ENCODE measurements at places on chromosomes 1 and 21. TPM values are rescaled to one million over a fixed set of nuclear protein-coding genes. Genes with fewer than 3 reads are reported as not detected.

Gene ESRRG
- 41.3 TPM for total RNA-seq

Gene TMEM125
- 0.69 TPM for total RNA-seq

Gene RNASEL
- total RNA-seq, result 6.0 TPM

Gene CYP4A22
- total RNA-seq, result not detected

Gene KHDRBS1
- total RNA-seq, result 102 TPM

Gene OVAAL
- not detected for total RNA-seq

Gene RXFP4
- not detected for total RNA-seq

Gene RHBDL2
- 0.46 TPM for total RNA-seq

Gene TMEM61
- 1.4 TPM for total RNA-seq

Gene WNT9A
- 2.8 TPM for total RNA-seq

Gene CLCNKB
- total RNA-seq, result 0.92 TPM

Gene LYST
- total RNA-seq, result 54.2 TPM

Gene SGIP1
- 79.6 TPM for total RNA-seq

Gene CSMD2
- 31.8 TPM for total RNA-seq

Gene IL19
- total RNA-seq, result not detected

Gene KRTAP8-1
- not detected for total RNA-seq

Gene DNAJC6
- 220 TPM for total RNA-seq

Gene ANKRD65
- total RNA-seq, result 1.6 TPM
